DMS153 (cell line): ENCODE measurements at places on chromosomes 4 and X.
A peak's percentile ranks its signal among the peaks of the same experiment; 100 is the strongest.

DNA sequence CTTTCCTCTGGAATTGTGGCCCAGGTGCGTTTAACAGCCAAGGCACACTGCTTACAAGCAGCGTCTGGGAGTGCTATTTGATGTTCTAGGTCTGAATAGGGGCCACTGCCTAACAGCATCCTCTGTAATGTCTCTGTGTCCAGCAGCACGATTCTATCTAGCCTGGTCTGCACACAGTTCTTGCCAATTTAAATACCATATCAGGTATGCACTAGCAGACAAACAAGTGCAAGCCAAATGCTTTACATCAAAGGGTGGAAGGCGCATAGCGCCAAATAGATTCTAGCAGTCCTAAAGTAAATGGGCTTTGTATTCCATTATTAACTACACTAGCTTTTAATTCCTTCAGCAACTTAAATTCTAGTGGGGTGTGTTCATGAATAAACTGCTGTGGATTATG lies 15.8 kb upstream of the UGDH start:
- no peak for DNase-seq

GRCh38 chrX:68273887-68274286 lies 159.4 kb downstream of the OPHN1 start:
- DNase-seq, result no peak

DNA sequence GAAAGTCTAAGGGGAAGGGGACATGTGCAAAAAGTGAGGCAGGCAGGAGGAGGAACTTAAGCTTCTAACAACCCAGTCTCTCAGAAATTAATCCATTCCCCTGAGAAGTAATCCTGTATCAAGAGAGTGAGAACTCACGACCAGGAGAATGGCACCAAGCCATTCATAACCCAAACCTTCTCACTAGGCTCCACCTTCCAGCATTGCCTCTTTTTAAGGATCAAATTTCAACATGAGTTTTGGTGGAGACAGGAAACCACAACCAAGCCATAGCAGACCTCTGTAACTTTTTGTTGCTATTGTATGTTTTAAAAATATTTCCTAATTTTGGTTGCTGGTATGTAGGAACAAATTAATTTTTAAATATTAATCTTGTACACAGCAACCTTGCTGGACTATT lies 32.8 kb downstream of the PASD1 start:
- DNase-seq, result no peak

DNA sequence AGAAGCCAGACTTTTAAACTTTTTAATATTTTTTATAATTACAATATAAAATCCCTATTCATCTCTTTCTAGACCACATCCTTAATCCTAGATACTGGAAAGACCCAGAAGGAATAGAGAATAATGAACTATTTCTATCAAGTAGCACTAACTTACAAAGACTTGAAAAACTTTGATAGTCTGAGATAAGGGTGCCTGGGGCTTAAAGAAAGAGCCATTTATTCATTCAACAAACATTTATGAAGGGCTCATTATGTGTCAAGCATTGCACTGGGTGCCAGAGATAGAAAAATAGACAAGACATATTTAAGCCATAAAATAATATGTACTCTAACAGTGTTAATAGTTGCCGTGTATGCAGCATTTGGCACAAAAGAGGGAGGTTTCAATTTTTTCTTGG lies 178.0 kb upstream of the EMCN start:
- no peak for DNase-seq

DNA sequence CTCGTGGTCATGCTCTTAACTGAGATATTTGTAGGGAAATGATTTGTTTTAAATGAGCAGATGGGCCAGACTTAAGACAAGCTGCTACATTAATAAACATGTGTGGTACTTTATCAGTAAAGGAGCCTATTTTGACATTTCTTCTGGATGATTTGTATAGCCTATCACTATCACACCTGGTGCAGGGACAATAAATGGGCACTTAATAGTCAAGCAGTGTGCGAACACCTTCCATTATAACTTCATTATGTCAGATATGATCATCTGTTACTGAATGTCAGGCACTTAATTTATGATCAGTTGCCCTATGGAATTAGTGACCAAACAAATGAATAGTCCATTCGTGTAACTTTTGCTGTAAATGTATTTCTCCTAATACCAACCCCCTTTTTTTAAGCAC lies 628.8 kb downstream of the ADGRL3 start:
- no peak for DNase-seq

GRCh38 chrX:13275031-13275430 lies 44.8 kb downstream of the ATXN3L start:
- DNase-seq, result no peak

DNA sequence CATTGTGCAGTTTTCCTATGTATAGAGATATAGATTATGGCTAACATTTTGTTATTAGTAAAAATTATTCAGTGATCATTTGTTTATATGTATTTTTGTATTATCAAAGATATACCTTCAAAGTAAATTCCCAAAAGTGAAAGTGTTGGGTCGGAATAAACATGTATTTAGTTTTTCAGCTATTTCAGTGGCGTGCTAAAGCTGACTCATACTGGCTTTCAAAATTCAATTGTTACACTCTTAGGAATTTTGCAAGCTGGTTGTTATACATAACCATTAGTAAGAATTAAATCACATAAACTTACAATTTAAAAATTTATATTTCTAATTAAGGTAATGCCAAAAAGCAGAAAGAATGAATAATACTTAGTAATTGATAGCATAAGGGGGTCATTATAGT lies 288.4 kb upstream of the NRK start:
- no peak for DNase-seq

DNA sequence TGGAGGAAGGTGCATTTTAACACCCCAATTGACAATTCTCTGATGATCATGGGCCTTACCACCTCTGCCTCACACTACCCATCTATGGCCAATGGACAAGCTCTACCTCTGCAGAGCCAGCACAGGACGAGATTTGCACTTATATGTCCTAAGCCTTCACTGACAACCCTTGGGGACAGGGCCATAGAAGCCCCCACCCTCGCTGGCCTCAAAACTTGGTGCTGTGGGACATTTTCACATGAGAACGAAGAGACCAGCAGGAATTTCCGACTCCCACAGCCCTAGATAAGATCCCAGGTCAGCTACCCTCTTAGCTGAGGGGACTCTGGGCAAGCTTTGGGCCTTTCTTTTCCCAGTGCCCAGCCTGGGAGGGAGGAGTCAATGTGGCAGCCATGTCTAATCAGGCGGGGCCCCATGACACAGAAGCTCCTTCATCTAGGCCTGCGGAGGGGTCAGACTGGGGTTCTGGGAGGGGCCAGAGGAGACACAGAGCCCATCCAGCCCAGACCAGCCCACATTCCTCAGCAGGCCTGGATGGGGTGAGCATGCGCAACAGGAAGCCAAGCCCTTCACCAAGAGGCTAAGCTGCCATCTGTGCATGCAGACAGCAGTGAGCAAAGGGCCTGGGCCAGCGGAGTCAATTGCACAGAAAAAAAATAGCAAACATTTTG lies 12.1 kb downstream of the PJA1 start:
- DNase-seq, result no peak

GRCh38 chrX:23246001-23246400 lies 88.6 kb upstream of the PTCHD1 start:
- no peak for DNase-seq

DNA sequence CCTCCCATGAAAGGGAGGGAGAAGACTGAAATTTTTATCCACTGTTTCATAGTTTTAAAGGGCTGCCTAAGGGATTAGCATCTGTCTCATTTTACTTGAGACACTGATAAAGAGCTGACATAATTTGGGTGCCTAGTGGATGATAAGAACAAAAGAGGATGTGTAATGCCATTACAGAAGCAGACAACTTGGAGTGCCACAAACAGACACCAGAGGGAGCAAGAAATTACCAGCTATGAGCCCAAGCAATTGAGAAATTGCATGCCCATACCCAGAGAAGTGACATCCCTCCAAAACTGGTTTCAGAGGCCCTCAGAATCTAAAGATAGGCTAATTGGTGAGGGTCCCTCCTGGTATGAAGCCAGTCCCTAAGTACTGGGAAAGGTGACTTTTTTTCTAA lies 38.5 kb upstream of the POU3F4 start:
- DNase-seq, result no peak

DNA sequence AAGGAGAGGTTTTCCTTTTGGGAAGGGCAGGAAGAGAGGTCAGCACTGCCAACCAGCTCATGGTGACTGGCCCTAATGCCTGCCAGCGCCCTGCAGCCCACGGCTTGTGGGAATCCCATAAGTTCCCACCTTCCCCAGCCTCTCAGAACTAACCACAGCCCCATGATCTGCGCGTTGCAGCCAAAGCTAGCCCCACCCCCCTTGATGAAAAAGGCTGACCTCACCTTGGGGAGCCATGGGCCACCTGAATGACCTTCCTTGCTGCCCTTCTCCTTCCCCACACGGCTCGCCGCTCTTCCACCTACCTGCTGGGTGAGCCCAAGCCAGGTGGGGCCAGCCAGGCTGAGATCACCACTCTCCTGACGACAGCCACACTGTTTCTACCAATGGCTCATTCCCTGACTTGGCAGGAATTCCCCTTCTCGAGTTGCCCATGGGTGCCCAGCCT lies 3.9 kb upstream of the ELF4 start:
- no peak for DNase-seq

- DNase-seq, result peak; percentile 90
Measured at GRCh38 chr4:156298230-156298629, 344.6 kb upstream of the CTSO start.

GRCh38 chr4:25937801-25938200 lies 23.8 kb downstream of the SMIM20 start:
- DNase-seq, result no peak

DNA sequence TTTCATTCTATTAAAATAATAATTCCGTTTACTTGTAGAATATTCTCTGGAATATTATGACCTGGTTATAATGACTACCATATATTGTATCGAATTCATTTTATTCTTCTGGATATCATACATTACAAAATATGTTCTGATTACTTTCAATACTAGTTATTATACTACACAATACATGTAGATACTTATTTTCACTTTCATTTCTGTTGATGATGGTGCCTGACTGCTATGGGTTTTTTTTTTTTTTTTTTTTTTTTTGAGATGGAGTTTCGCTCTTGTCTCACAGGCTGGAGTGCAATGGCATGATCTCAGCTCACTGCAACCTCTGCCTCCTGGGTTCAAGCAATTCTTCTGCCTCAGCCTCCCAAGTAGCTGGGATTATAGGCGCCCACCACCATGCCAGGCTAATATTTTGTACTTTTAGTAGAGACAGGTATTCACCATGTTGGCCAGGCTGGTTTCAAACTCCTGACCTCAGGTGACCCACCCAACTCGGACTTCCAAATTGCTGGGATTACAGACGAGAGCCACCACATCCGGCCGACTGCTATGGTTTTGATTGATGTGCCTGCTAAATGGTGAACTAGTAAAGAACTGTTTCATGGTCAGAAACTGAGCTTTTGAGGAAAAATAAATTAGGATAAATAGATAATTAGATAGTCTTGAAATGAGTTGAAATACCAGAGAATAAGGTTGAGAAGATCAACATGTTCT lies 39.5 kb downstream of the PCDH10 start:
- DNase-seq, result no peak

DNA sequence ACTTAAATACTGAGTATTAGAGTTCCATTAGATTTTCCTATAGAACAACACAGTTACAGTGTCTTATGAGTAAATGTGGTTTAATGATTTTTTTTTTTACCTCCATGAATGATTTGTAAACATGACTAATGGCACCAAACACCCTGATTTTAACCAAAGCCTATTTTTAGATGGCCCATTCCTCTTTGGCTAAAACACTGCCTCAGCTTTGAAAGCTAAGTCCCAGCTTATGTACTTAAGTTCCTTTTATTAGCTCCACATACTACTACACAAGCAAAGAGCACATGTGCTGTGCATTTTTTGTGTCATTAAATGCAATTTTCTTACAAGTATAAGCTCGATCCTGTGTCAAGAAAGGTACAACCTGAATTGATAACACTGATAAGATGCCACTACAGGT lies 575.6 kb upstream of the PITX2 start:
- no peak for DNase-seq

GRCh38 chr4:83381173-83381572 lies 46.5 kb upstream of the HPSE start:
- DNase-seq, result no peak

DNA sequence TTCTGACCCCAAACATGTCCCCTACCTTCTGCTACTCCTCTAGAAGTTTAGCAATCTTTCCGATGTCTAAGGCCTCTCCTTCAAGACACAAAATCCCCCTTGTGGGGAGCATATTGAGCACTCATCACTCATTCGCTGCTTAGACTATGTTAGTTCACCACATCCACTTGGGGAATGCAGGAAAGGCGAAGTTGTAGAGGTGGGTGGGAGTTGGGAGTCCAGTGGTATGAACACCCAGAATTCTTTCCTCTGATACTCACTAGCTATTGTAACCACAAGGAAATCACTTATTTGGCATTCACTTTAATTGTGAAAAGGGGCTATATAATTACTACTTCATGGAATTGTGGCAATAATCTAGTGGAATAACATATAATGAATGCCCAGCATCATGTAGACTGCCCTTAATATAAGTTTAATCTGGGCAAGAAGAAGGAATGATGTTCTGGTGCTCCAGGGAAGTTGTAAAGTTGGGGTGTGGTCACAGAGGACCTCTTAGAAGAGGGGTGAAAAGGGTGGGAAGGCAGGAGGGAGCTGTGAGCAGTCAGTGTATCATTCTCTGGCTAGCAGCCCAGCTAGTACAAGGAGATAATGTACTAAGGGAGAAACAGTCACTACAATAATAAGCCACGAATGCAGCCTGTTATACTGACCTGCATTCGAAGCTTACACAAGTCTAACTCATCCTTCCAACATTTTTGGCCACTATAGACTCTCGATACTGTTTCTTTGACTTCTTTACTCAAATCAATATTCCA lies 468.2 kb upstream of the DIPK2B start:
- no peak for DNase-seq

- no peak for DNase-seq
Measured at GRCh38 chr4:58453956-58454355, 1343.8 kb upstream of the IGFBP7 start.

GRCh38 chr4:105088110-105088879 lies 58.4 kb upstream of the TET2 start:
- DNase-seq, result peak; percentile 7

DNA sequence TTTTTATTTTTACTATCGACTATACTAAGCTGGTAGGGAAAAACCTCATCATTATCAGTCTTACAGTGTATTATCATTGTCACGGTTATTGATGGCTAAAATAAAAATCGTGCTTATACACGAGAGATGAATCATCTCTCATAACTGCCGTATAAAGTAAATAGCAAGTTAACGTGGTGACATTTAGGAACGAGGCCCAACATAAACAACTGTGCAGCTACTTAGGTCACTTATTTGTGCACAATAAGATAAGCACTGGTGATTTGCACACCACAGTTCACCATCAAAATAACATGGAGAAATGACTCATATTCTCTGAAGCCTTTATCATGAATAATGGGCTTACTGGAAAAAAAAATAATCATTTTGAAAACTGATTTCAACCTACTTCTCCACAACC lies 482.0 kb upstream of the TENM3 start:
- DNase-seq, result no peak

- no peak for DNase-seq
Measured at GRCh38 chr4:83255584-83255983, 29.0 kb downstream of the COQ2 start.

DNA sequence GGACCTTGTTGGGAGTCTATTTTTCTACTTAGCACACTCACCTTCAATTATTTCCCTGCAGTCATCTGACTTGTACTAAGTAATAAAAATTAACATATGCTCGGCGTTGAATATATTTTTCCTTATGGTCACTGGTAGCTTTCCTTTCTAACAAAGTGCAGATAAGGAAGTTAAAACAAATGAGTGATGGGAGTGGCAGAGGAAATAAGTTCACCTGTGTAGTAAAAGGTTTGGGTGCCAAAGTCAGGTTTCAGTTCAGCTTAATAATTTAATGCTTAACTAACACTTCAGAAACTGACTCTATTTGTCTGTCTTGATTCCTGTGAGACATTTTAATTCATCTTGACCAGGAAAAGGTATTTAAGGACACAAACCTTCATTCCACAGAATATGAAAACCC lies 184.4 kb downstream of the PCDH7 start:
- DNase-seq, result no peak
